ENCODE measurements at places on chromosomes 4 and X.

DNA sequence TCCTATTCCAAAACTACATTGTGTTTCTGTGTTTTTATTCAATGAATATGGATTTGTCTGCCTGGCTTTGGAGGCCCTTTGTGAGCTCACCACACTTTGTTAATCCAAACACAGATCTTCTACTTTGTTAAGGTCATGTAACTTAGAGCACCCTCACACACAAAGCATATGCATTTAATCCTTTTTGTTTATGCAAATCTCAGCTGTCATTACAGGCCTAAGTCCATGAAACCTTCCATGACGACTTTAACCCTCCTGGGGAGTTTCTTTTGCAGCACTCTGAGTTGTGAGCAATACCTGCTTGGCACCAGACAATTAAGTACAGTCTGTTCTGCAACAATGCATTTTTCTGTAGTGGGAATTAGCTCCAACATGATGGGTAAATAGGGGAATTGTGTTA, 14.9 kb downstream of the CCSER1 start:
- no peak for DNase-seq

- DNase-seq: no peak
Measured at GRCh38 chr4:2438822-2439718, 20.3 kb downstream of the CFAP99 start.

DNA sequence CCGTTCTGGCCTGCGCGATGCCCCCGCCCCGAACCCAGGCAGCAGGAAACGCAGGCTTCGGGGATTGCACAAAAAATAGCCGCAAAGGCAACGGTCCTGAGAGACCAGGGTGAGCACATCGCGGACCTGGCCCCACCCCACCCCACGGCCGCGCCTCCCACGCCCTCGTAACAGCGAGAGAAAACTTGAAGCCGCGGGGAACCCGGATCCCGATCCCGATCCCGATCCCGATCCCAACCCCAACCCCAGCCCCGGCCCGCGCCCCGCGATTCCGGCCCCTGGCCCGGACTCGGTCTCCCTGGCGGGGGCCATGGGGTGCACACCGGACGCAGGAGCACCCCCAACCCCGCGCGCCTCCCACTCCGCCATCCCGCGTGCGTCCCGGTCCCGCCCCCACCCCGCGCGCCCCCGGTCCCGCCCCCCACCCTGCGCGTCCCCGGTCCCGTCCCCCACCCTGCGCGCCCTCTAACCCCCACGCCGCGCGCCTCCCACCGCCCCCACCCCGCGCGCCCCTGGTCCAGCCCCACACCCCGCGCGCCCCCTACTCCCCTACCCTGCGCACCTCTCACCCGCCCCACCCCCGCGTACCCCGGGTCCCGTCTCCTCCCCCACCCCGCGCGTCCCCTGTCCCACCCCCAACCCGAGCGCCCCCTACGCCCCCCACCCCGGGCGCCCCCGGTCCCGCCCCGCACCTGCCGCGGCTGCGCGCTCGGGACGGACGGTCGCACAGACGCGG, 29.0 kb downstream of the NOP14 start:
- DNase-seq: peak; percentile 45

DNA sequence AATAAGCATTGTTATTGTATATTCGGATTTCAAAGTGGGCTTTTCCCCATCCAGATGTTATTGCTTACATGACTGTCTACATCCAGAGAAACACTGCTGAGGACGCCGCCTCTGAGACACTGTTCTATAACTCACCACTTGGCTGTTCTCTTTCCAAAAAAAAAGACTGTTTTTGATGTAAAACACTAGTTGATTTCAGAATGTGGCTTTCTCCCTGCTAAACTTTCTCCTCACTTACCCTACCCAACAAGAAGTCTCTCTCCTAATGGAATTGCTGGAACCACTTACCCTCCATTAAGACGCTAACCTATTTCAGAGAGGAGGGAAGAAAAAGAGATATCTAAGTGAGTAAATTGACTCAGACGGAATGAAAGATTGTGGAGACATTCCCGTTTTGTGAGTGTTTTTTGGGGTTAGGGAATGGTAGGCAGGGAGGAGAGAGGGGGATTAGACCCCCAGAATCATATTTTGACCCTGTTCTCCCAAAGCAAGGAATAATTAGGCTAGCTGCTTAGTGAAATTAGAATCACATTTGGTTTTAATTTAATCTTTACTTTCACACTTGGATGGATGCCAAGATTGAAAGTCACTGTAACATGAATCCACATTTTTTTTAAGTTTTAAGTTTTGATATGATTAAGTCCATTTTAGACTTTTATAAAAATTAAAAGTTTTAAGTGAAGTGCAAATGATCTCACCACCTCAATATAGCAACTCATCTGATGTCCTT, 174.9 kb downstream of the CHIC2 start:
- no peak for DNase-seq

GRCh38 chr4:152885185-152885584, 50.9 kb upstream of the FHDC1 start:
- no peak for DNase-seq

GRCh38 chrX:14697451-14697850, 168.1 kb downstream of the GLRA2 start:
- DNase-seq: no peak

DNA sequence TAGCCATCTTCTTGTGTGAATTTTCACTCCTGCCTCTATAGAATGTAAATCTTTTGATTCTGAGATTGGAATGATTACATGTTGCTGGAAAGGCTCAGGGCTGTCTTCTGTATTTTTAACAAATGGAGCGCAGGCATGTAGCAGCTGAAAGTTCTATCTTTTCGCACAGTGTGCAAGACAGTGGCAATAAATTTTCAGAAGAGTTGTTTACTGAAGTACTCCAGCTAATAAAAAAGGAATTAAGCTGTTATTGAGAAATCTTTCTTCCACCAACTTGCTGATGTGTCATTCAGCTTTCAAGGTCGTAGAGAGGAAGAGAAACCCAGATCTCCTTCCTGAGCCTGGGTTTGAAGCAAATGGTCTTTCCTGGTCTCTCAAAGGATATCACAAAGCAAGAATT, 122.0 kb upstream of the PUDP start:
- DNase-seq: no peak

DNA sequence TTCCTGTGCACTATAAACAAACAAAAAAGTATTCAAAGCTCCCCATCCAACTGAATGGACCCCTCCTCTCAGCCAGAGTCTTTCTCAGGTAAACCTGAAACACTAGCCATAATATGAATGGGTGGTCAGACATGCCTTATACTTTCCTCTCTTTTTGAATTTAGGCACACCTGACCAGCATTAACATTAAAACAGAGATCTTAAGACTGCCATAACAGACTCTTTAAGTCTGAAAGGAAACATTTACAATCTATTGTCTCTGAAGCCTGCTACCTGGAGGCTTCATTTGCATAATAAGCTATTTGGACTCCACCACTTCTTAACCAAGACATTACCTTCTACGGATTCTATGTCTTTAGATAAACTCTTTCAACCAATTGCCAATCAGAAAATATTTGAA, 56.9 kb upstream of the SPIN4 start:
- no peak for DNase-seq

GRCh38 chr4:122687531-122688061, 44.9 kb upstream of the BBS12 start:
- DNase-seq: no peak

DNA sequence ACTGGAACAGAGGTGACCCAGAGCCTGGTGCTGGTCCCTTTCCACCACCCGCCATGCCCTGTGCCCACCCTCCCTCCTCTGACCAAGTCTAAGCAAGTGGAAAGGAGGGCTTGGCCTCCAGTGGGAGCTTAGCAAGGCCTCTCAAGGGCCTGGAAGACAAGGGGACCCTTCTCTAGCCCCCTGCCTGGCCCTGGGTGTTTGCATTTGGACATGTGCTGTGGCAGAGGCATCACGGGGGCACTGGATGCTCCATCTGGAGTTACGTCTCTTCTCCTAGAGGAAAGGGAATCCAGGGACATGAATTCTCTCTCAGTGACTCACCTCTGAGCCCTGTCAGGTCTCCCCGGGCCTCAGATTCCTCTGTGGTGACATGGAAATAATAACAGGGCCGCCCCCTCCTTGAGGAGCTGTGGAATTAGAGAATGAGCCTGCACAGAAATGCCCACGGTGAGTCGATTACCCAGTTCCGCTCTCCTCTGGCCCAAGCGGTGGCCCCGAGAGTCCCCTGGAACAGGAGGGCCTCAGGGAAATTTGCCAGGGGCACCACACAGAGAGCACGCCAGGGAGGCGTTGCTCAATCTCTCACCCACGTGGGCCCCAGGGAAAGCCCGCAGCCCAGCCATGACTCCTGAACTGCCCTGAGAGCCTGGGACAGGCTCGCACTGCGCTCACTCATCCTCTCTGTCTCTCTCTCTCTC, 189.6 kb downstream of the BCOR start:
- no peak for DNase-seq

GRCh38 chr4:70935038-70935695, 33.0 kb downstream of the MOB1B start:
- DNase-seq: no peak

DNA sequence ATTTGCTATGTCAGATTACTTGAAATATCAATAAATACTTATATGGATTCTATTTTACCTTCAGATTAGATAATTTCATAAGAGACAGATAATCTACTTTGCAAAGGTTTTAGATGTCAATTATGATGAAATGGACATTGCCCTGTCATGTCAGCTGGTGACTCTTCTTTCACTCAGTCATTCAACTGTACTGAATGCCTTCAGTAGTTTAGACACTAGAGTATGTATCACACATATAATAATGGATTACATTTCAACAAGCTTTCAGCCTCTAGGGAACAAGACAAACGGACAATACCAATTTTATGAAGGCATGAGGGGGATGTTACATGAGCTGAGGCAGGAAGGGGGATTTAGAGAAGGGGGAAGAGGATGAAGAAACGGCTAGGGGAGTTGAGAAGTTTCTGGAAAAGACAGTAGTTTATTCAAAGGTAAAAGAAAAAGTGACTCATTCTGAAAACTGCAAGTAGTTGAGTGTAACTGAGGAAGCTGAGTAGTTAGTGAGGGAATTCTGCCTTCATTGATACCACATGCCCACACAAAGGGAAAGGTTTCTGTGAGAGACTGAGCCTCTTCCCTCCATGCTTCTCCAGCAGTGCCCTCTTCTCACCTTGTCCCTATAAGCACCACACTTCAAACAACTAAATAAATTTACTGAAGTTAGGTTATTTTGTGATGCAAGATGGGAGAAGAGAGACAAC, 25.7 kb downstream of the SLC9B2 start:
- no peak for DNase-seq

GRCh38 chr4:80266253-80266901, at the start of gene FGF5:
Gene FGF5 (plus strand): TSS chr4:80266664. CDS start chr4:80266825, 161 bp downstream.
- no peak for DNase-seq

GRCh38 chrX:24774650-24775049, 80.9 kb downstream of the POLA1 start:
- no peak for DNase-seq

DNA sequence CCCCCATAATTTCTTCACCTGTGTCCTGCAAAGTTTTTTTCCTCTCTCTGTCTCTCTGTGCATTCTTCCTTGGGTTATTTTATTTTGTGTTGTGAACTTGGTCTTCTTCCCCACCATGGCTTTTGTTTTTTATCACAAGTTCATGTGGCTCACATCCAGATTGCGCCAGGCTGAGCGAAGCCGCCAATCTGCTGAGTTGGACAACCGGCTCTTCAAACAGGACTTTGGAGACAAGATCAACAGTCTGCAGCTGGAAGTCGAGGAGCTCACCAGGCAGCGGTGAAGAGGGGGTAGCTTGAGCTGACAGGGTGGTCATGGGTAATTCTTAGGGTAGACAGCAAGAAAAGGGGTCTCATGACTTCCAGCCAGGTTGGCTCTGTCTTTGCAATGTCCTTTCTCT, 46.1 kb downstream of the GRSF1 start:
- no peak for DNase-seq

- DNase-seq: no peak
Measured at GRCh38 chr4:143085659-143086058, 99.1 kb upstream of the USP38 start.

- DNase-seq: no peak
Measured at GRCh38 chr4:89296399-89296798, 11.2 kb downstream of the GPRIN3 start.

- DNase-seq: no peak
Measured at GRCh38 chrX:44915361-44915868, 42.4 kb downstream of the KDM6A start.

DNA sequence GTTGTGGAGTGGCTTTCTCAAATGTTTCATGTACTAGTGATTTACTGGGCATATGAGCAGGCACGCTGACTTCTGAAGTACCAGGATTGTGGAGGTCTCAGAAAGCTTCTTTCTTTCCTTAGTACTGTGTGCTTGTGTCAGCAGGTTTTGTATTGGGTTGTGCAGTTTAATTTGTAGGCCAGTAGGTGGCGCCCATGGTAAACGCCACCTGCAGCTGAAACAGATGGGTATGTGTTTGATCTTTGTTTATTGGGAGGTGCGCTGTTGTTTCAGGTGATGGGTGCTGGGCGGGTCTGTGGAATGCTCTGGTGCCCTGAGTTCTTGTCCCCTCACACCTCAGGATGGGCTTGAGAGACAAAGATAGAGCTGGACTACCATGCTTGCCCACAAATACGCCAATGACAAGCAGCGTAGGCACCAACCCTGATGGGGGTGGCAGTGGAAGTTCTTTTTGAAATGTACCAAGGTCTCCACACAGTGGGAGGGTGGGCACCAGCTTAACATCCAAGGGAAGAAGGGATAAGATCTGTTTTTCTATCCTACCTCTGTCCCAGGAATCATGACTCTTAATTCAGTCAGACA, 141.5 kb downstream of the RPS6KA6 start:
- DNase-seq: peak; percentile 5

- no peak for DNase-seq
Measured at GRCh38 chr4:123832173-123833026, 435.8 kb downstream of the SPRY1 start.

GRCh38 chrX:69919749-69920148, 130.0 kb downstream of the AWAT2 start:
- no peak for DNase-seq

- DNase-seq: no peak
Measured at GRCh38 chrX:140799216-140799615, 89.7 kb downstream of the LINC00632 start.

DNA sequence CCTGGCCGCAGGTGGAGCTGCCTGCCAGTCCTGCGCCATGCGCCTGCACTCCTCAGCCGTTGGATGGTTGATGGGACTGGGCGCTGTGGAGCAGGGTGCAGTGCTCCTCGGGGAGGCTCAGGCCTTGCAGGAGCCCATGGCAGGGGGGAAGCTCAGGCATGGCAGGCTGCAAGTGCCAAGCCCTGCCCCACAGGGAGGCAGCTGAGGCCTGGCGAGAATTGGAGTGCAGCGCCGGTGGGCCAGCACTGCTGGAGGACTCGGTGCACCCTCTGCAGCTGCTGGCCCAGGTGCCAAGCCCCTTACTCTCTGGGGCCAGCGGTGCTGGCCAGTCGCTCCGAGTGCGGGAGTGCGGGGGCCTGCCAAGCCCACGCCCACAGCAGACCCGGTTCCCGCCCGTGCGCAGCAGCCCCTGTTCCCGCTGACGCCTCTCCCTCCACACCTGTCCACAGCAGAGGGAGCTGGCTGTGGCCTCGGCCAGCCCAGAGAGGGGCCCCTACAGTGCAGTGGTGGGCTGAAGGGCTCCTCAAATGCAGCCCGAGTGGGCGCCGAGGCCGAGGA, 275.9 kb upstream of the FRG1 start:
- no peak for DNase-seq
